Gastrocnemius medialis (tissue), 4 donors: ENCODE measurements at places on chromosomes 5 and 9. TPM values are rescaled to one million over a fixed set of nuclear protein-coding genes. Genes with fewer than 3 reads are reported as not detected.
A peak's percentile ranks its signal among the peaks of the same experiment; 100 is the strongest.

DNA sequence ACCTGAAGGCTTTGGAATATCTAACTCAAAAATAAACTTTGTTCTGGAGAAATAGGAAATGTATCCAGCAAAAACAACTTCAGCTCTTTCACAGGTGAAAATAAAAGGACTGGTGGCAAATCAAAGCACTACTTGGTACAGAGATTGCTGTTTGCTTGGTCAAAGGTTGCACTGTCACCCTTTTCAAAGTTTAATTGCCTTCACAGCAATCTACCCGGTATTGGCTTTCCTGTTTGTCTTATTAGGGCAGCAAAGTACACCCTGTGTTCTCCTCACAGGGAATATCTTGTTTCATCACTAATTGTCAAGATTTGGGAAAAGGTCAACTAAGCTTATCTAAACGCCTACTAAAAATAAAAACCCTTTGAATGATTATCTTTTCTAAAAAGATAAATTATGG is 214.1 kb upstream of the ADCY2 start:
- DNase-seq = no peak

DNA sequence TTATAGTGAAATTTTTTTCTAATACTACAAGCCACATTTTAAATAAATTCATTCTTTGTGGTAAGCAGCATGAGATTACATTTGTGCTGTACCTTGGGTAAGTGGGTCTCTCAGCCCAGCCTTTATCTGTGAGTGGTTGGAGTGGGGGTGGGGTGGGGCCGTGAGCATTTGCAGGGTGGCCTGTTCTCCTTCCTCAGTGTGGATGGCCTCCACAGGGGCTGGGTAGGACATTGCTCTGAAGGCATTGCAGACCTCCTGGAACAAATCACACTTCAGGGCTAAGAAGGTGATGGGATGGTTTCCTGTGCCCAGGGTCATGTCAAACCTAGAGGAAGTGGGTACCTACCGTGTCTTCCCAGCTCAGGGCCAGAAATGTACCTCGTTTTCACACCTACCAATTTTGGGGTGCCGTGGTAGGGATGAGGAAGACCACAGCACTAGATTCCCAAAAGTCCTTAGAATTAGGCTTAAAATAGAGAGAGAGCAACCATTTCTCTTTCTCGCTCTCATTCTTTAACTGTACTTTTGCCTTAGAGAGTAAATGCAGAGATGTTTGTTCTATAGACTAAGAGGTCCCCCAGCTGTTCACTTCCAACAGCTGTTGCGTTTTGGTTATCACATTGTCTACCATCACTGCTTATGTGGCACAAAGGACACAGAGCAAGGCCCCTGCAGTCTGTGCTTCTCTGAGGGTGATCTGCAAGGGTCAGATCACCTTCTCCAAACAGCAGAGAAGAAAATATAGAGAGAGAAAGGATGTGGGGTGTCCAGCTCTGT is 83.4 kb upstream of the CTSL start:
- DNase-seq = no peak

- no peak for DNase-seq
Observed at GRCh38 chr9:87080512-87081264, 133.4 kb upstream of the GAS1 start.

GRCh38 chr9:129487658-129488483 is 133.0 kb downstream of the C9orf50 start:
- peak; percentile 50 for DNase-seq

DNA sequence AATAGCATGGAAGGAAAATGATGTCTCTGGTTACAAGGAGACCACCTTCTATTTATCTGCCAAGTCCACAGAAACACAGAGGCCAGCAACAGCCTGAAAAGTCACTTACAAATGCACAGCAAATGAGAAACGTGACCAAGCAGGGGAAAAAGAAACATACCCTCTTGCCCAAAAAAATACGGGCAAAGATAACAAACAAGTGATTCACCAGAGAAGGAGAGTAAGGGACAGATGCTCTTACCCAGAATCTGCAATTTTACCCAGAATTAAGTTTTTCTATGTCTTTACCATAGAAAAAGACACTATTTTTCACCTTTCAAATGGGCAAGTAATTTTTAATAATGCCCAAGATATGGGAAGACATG is 28.1 kb downstream of the CAMSAP1 start:
- no peak for DNase-seq

- DNase-seq = no peak
Observed at GRCh38 chr9:82606492-82607382, 456.2 kb downstream of the RASEF start.

DNA sequence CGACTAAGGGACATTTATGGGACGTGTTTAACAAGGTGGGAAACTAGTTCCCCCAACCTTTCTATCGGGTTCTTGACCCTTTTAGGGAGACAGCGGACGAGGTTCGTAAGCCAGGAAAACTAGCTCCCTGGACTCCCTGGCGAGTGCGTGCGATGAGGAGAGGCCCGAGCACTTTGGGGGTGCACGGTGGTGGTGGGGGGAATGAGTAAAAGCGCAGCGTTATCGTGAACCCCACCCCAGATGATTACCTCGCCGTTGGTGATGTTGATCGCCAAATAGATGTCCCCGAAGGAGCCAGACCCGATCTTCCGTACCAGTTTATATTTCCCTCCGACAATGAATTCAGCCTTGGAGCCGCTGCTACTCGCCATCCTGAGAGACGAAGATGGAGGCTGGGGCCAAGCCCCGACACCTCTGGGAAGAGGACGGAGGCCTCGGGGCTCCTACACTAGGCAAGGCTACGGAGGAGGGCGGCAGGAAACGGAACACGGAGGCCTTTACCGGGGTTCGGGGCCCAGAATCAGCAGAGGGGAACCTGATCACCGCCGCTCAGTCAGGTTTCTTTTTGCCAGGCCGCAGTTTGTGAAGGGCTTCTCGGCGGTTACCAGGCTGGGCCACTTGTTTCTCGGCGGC is 529 bp downstream of the CSNK1A1 start:
- DNase-seq = no peak

DNA sequence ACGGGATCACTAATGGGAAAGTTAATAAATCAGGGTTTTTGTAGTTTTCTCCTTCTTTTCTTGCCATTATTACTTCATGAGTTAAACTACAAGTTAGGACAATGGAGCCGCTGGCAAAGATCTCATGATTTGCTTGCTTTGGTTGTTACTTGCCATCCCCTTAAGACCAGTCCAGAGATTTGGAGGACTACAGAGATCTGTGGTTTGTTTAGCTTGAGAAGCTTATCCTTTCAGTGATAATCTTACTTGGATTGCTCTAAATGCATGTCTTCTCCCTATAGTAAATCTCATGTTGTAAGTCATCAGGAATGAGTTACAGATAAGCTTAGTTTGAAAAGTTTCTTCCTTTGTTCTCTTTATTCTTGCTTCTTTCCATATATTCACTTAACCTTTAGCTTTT is 70.9 kb downstream of the TLE4 start:
- no peak for DNase-seq

SLC6A19 gene
- total RNA-seq = not detected

MARVELD2 gene
- total RNA-seq = 3.1 TPM
